ENCODE measurements at places on chromosomes 7 and 10.

- DNase-seq: no peak
Observed at GRCh38 chr10:4838743-4839142, 12.7 kb downstream of the AKR1E2 start.

- no peak for DNase-seq
Observed at GRCh38 chr7:37984750-37985390, 64.4 kb downstream of the EPDR1 start.

GRCh38 chr10:76621886-76622620 is 1015.6 kb downstream of the KCNMA1 start:
- DNase-seq: no peak

DNA sequence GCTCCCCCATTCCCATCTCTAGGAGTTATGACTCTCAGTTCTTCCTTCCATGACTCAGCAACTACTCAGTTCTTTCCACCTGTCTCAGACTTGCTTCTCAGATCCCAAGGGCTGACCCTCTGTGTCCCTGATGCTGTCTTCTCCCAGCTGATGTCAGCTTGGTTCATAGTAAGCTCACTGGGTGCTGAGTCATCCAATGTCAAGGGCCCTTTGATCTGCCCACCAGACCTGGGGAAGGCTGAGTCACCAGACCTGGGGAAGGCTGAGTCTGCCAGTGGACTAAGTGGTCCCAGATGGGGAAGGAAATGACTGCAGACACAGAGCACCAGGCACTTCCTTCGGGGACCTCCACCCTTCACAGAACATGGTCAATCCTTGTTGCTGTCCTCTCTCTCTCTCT is 76.1 kb upstream of the ZEB1 start:
- peak; percentile 50 for DNase-seq

DNA sequence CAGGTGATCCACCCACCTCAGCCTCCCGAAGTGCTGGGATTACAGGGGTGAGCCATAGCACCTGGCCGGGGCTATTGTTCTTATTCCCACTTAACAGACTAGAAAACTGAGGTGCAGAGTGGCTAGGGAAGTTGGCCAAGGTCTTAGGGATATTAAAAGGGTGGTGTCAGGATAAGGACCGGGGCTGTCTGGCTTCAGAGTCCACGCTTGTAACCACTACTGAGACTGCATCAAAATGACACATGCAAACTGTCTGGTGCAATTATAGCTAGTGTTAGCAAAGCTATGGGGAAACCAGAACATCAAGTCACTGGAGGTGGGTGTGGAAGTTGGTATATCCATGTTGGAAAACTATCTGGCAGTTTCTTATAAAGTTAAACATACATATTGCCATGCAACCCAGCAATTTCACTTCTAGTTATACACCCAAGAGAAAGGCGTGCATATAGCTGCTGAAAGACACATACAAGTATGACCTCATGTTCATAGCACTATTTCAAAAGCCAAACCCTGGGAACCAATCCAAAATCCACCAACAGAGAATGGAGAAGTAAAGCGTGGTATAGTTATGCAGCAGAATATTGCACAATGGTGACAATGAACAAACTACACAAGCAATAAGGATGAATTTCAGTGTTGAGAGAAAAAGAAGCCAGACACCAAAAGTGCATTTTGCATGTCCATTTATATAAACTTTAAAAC is 33.9 kb upstream of the EEPD1 start:
- DNase-seq: no peak

- no peak for DNase-seq
Observed at GRCh38 chr7:38669965-38670520, 38.9 kb upstream of the AMPH start.

DNA sequence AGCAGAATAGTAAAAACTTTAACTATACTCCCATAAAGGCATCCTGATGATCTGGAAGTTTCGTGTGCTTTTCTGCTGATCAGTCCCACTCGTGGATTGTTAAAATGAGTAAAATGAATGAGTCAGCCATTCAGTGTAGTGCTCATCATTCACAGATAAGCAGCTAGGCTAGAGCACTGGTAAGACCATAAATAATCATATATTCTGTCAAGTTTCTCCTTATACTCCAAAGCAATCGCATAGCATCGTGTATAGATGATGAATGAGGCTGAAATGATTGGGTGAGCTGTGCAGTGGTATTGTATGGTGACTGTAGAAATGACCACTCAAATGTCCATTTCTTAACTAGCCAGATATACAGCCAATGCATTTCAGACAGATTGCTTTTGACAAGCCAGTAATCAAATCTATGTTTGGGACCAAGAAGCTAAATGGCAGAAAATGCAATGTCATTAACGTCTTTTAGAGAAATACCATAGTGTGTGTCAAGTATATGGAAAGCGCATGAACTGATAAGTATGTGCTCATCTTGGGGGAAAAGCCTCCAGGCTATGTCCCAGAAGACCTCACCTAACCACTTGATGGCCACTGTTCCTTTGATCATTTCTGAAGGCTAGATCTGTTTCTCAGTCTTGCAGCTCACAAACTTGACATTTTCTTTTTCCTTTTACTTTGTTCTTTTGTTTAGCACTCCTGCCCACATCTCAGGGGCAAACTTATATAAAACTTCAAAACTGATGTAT is 227.2 kb upstream of the FAM3C start:
- no peak for DNase-seq

GRCh38 chr7:31925753-31926454 is 144.3 kb downstream of the PDE1C start:
- no peak for DNase-seq

GRCh38 chr10:65032867-65033769 is 1511.9 kb downstream of the REEP3 start:
- DNase-seq: no peak

GRCh38 chr10:108868881-108869280 is 1054.4 kb downstream of the XPNPEP1 start:
- DNase-seq: no peak

- no peak for DNase-seq
Observed at GRCh38 chr10:114246679-114247305, 7.7 kb downstream of the VWA2 start.

DNA sequence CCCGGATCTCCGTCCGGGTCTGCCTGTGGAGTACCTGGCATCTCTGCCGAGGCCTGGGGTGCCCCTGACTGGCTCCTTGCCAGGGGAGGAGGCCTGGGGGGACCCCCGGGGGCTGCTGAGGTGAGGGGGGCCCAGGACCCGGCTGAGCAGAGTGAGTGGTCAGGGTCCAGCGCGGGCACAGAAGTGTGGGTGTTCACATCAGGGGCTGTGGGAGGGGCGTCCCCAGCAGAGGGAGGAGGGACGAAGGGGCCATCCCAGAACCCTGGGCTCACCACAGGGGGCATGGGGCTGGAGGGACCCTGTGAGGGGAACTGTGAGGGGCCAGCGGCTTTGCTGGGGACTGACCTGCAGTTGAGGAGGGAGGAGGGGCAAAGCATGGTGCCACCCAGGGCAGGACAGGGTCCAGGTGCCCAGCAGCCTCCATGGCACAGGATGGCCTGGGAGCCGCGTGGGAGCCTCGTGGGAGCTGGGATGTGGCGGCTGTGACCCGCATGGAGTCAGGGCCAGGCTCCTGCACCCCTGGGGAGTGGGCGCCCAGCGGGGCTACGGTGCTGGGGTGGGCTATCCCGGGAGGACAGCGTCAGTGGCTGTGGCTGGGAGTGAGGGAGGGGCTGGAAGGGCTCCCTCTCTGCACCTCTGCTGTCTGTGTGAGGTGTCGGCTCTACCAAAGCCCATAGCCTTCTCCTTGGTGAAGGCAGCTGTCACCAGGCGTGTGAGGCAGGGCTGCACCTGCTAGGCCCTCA is 91.2 kb downstream of the DNAJB6 start:
- no peak for DNase-seq

DNA sequence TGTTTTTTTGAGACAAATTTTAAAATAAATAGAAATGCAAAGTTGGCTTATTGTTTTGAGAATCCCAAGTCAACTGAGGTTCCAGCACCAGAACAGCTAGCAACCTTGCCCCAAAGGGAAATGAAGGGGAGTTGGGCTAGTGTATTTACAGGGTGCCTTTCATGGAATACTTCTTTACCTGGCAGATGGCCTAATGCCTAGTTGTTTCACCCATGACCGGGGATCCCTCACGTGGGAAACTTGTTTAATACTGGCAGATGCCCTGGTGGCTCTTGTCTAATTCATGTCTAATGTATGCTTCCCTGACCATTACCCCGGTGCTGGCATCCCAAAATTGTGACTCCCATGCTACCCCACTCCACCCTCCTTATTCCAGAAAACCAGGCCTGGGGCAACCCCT is 861.1 kb upstream of the ZWINT start:
- no peak for DNase-seq

- no peak for DNase-seq
Observed at GRCh38 chr10:105171945-105172344, 530.9 kb downstream of the SORCS3 start.

GRCh38 chr7:151843181-151843580 is 33.7 kb downstream of the PRKAG2 start:
- no peak for DNase-seq

GRCh38 chr7:150989456-150989855 is 1.4 kb upstream of the NOS3 start:
- no peak for DNase-seq

GRCh38 chr7:24884401-24884800 is 95.6 kb downstream of the OSBPL3 start:
- DNase-seq: no peak

- DNase-seq: no peak
Observed at GRCh38 chr10:63760034-63760707, 239.0 kb downstream of the REEP3 start.

- no peak for DNase-seq
Observed at GRCh38 chr10:26439406-26440087, 1.4 kb downstream of the APBB1IP start.

GRCh38 chr7:101235522-101235921 is 2.1 kb downstream of the CLDN15 start:
- no peak for DNase-seq

- DNase-seq: no peak
Observed at GRCh38 chr10:17736223-17736622, 15.8 kb upstream of the TMEM236 start.

DNA sequence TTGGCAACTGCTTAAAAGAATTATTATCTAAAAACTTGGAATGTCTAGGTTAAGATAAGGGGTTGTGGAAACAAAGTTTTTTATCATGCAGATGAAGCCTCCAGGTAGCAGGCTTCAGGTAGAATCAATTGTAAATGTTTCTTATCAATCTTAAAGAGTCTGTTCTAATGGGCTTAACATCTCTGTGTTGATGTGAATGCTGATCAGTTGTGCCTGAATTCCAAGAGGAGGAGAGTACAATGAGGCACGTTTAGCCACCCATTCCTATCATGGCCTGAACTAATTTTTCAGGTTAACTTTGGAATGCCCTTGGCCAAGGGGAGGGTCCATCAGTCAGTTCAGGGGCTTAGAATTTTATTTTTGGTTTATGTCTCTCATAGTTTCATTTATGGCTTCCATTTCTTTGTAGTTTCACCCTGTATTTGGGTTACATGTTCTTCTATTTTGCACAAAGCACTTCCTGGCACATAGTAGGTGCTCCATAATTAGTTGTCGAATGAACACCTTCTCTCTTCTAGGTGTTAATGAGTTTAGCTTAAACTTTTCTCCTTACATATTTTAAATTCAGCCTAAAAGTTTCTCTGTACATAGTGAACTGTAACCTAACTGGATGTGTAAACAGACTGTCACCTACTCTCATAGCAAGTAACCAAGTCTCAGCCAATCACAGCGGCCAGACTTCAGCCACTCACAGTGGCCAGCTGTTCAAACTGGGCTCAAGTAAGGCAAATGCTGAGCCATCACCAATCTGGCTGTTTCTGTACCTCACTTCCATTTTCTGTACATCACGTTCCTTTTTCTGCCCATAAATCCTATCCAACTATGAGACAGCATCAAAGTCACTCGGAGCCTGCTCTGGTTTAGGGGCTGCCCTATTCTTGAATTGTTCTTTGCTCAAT is 34.7 kb downstream of the ALOX5 start:
- no peak for DNase-seq

DNA sequence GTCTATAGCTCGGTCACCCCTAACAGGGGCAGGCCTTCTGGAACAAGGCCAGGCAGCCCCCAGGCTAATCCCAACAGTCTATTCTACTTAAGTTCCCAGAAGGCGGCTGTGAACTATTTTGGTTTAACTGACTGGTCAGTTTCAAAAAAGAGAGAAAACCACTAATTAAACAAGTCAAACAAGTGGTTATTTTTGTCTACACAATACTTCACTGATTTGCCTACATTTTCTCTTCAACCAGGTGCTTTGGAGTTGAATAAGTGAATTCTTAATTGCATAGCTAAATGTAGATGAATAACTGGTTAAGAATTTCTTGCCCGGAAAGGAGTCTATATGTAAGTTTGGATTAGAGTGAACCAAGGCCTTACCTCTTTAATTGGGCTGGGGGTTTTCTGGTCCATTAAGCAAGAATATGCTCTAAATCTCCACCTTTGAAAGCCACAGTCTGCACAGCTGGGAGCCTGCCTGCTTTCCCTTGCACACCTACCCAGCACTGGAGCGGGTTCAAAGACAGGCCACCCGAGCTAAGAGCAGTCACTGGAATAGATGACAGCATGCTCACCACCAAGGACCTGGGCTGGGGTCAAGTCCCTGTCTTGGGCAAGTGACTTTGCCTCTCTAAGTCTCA is 70.4 kb downstream of the TBXAS1 start:
- DNase-seq: no peak
